Hematopoietic multipotent progenitor cell treated with erythropoietin and hydrocortisone succinate and interleukin-3 and kit ligand, for 8 days (in vitro differentiated cells): ENCODE measurements at places on chromosomes 6 and 20.
A peak's percentile ranks its signal among the peaks of the same experiment; 100 is the strongest.

DNA sequence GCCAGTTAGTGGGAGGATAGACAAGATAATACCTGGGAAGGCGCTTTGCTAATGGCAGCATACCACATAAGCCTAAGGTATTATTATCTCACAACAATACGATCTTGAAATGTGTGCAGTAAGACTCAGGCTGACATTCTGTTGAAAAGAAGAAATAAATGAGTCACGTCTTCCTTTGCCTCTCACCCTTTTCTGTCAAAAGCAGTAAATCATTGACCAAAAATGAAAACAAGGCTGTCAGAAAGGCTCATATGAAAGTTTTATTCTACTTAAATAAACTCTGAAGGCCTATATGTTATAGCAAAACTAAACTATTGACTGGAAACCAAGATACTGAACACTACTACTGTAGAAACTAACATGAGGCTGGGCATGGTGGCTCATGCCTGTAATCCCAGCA lies 43.1 kb upstream of the IL20RA start:
- DNase-seq: no peak

- peak; percentile 58 for DNase-seq
Observed at GRCh38 chr6:35686873-35687555, 1.7 kb downstream of the FKBP5 start.

- DNase-seq: no peak
Observed at GRCh38 chr20:21529863-21530262, 16.0 kb upstream of the NKX2-2 start.

DNA sequence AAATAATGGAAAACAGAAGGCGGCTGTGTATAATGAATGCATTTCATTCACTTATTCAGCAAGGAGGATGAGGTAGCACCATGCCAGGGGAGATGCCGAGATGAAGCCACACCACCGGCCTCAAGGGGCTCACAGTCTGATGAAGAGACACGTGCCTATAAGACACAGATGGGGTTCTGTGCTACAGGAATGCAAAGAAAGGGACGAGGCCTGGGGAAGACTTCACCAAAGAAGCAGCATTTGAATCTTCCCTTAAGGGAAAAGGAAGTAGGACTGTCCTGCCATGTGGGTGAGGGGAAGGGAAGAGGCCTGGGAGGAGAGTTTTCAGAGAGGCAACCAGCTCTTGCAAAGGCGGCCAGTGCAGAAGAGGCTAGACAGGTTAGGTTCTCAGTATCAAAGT lies 98.9 kb downstream of the PSMG4 start:
- DNase-seq: no peak

GRCh38 chr6:30891816-30892538 lies 7.7 kb downstream of the DDR1 start:
- DNase-seq: no peak

GRCh38 chr6:19669206-19669605 lies 168.0 kb upstream of the ID4 start:
- DNase-seq: no peak

DNA sequence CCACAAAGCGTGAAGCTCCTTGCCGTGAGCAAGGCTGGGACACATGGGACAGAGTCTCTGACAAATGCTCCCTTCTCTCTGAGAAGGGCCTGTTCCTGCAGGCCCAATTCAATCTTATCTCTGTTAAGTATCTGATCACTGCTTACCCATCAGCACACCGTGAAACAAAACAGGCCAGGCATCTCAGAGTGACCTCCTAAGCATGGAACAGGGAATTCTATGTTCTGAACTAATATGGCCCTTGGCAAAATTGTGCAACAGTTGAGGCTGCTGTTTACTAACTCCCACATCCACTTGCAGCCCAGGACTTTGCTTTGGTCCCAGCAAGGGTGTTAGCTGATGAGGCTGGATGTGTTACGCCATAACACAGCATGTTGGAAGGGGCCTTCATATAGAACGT lies 79.2 kb downstream of the GCLC start:
- DNase-seq: no peak

DNA sequence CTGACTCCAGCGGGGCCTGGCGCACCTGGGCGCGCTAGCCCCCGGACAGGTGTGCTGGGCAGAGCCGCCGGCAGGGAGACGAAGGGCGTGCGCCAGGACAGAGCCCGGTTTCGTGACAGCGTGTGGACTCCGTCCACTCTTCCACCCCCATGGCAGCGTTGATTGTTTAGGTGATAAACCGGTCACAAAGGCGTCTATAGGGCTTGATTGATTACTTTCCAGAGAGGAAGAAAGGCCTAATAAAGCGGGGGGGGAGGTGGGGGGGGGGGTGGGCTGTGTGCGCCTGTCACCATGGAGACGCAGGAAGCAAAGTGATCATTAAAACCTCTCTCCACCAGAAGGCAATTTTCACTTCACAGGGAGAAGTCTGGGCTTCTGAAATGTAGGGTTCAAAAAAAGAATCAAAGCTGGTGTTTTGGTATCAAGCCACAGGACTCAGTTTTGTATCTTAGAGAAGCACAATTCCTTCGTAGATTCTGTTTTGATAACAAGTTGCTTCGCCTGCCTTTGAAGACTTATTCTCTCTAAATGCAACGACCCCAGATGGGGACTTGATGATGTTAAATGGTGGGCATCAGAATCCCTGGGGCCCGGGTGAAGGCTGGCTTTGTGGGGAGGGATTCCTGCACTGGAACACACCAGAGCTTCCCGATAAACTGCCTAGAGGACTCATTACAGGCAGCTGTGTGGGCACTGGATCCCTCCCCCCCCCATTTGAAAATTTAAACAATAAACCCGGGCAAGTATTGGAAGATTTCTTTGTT lies 1.4 kb downstream of the PHACTR3 start:
- DNase-seq: no peak

- no peak for DNase-seq
Observed at GRCh38 chr6:167730441-167730840, 96.3 kb upstream of the AFDN start.

GRCh38 chr20:17437251-17437650 lies 93.9 kb downstream of the BFSP1 start:
- DNase-seq: peak; percentile 16

DNA sequence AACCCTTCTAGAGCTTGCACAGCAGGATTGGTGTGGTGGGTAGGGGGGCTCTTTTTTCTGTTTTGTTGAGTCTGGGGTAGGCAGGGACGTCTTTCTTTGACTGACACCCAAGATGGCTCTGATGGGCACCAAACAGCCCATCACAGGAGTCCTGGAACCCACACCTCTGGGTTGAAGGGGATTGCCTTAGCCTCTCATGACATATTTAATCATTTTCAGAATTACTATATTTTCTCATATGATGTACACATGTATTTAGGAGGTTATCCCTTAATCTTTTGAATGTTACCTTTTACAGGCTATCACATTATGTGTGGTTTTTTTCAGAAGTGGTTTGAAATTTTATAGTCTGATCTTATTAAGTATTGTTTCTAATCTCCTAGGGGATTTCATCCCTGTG lies 64.6 kb downstream of the RPP40 start:
- DNase-seq: no peak

GRCh38 chr6:146944809-146945208 lies 259.4 kb upstream of the STXBP5 start:
- DNase-seq: no peak

- DNase-seq: peak; percentile 32
Observed at GRCh38 chr6:47308552-47309290, 984 bp downstream of the TNFRSF21 start.

DNA sequence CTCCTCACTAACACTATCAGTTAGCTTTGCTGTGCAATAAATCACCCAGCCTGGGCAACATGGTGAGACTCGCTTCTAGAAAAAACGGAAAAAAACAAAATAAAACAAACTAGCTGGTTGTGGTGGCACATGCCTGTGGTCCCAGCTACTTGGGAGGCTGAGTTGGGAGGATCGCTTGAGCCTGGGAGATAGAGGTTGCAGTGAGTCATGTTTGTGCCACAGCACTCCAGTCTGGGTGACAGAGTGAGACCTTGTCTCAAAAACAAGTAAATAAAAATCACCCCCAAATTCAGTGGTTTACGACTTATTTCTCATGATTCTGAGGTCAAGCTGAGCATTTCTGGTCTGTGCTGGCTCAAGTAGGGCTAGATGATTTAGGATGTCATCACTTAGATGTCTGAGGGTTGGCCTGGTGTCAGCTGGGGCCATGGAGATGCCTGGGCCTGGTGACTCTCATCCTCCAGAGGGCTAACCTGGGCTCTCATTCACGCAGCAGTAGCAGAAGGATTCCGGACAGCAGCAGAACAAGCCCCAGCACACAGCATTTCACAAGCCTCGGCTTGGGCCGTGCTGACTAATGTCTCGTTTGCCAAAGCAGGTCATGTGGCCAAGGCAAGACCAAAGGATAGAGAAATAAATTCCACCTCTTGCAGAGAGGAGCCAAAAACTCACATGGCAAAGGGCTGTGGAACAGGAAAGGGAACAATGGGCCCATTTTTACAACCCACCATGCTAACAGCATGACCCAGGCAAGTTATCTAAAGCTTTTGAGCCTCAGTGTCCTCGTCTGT lies 32.5 kb downstream of the MGME1 start:
- no peak for DNase-seq

GRCh38 chr20:6697228-6697972 lies 70.1 kb upstream of the BMP2 start:
- DNase-seq: no peak

GRCh38 chr20:24682496-24682985 lies 213.1 kb downstream of the SYNDIG1 start:
- DNase-seq: no peak

GRCh38 chr20:11406877-11407276 lies 510.8 kb upstream of the BTBD3 start:
- DNase-seq: no peak

DNA sequence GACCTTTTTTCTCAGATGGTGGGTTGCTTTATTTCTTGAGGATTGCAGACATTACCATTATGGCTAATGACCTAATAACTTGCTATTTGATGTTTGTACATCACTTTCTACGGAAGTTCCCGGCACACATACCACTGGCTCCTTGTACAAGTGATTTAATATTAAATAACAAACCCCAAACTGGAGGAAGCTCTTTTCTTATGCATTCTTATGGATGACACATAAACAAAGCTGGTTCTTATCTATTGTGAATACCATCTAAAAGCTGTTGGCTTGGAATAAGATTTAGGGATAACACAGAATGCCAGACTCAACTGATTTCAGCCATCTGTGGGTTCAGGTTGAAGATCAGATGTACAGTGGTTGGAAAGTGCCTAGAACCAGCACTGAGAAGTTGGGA lies 272.6 kb downstream of the TSHZ2 start:
- no peak for DNase-seq

DNA sequence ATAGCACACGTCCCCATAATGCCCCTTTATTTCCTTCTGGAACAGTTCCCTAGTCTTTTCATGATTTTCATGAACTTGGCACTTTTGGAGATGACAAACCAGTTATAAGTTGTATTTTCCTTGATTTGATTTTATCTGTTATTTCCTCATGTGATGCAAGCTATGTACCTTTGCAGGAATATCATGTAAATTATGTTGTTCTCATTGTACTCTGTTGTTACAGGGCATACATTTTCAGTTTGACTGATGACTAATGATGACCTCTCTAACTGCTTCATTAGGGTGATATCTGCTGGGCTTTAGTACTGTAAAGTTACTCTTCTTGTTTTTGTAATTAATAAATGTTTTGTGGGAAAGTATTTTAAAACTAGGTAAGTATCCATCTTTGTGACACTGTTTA lies 147.3 kb downstream of the ZFAND3 start:
- no peak for DNase-seq

GRCh38 chr6:113190170-113190569 lies 667.0 kb upstream of the MARCKS start:
- no peak for DNase-seq

- no peak for DNase-seq
Observed at GRCh38 chr6:43799551-43800297, 29.7 kb downstream of the VEGFA start.

DNA sequence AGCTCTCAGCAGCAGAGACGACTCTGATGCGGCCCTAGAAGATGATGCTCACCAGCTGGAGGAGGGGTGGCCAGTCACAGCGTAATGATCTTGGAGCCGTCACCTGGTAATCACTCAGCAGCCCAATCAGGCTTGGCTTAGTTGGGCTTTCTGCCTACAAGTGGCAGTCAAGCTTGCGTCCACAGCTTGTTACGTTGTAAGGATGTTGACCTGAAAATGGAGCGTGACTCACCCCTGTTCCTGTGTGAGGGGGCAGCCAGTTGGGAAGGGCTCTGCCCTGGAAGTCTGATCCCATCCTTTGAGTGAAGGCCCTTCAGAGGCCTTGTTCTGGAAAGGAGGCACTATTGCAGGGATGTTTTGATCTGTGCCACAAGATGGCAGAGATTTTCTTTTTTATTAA lies 49.8 kb downstream of the SPATA2 start:
- no peak for DNase-seq

DNA sequence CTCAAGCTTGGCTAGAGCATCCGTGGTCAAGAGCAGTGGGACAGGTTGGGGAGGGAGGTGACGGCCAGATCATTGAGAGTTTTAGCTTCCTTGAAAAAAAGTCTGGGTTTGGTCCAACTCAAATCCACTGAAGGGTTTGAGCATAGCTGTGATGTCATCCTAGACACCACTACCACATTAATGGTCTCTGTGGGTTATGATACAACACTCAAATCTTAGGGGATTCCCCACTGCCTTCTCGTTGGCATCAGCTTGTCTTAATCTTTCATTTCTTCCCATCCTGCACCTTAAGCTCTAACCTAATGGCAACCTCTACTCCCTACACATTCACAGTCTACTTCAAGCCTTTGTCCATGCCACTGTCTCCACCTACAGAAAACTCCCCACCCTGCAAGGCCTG lies 77.3 kb downstream of the BMP6 start:
- DNase-seq: no peak

DNA sequence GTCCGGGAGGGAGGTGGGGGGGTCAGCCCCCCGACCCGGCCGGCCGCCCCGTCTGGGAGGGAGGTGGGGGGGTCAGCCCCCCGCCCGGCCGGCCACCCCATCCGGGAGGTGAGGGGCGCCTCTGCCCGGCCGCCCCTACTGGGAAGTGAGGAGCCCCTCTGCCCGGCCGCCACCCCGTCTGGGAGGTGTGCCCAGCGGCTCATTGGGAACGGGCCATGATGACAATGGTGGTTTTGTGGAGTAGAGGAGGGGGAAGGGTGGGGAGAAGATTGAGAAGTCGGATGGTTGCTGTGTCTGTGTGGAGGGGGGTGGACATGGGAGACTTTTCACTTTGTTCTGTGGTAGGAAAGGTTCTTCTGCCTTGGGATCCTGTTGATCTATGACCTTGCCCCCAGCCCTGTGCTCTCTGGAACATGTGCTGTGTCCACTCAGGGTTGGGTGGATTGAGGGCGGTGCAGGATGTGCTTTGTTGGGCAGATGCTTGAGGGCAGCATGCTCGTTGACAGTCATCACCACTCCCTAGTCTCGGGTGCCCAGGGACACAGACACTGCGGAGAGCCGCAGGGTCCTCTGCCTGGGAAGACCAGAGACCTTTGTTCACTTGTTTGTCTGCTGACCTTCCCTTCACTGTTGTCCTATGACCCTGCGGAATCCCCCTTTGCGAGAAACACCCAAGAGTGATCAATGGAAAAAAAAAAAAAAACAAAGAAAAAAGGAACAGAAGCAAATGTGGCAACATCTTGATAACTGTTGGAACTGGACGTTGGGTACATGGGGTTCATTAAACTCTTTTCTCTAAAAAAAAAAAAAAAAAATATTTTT lies 15.7 kb upstream of the E2F1 start:
- DNase-seq: no peak
